ENCODE measurements at places on chromosomes 6 and 20.

DNA sequence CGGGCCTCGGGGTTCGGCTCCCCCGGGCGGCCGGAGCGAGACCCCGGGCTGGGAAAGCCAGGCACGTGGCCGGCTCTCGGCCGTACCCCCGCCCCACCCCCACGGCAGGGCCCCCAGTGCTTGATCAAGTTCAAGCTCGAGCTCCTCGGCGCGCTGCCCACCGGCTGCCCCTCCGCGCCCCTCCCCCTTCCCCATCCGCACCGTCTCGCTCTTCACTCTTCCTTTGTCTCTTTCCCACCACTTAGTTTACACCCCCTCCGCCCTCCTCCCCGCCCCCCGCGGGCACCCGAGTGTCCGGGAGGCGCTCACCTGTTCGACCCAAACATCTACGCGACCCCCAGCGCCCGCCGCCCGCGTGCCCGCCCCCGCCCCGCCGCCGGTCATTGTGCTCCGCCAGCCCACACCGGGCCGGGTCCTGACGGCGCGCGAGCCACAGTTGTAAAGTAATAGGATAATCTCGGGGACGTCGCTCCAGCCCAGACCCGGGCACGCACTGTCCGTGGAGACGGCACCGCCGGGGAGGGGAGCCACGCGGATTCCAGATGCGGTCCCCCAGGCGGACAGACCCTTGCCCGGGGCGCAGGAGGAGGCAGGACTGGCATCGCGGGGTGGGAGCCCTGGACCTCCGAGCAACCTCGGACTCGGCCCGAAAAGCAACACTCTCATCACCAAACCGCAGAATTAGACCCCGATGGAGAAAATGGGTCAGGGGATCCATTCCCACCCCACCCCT is 100.7 kb downstream of the NOL4L start:
- peaks cover 10% of the 10 kb centered on the region for H3K36me3 ChIP-seq
- H3K4me1 ChIP-seq = peaks cover 12% of the 10 kb centered on the region
- no peak for DNase-seq

DNA sequence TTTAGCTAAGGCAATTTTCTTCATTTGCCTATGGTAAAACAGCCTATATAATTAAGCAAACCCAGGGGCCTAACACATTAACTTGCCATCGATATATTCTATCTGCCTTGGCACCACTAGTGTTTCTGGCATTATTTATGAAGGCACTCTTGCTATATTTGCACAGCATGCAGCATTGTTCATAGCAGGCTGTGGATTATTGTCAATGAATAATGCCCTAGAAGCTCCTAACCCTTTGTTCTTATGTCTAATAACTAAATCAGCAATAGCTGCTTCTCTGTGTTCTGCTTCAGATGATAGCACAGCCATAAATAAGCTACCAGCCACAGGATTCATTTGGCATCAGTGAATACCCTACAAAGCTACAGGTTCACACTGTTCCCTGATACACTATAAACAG is 254.8 kb upstream of the STXBP5 start:
- peaks cover 12% of the 10 kb centered on the region for H3K4me1 ChIP-seq
- H3K27me3 ChIP-seq = no peaks in the 10 kb centered on the region
- H3K4me3 ChIP-seq = no peak overlapping the region
- no peak overlapping the region for H3K27ac ChIP-seq
- DNase-seq = no peak
- no peaks in the 10 kb centered on the region for H3K36me3 ChIP-seq

- H3K27ac ChIP-seq = peak overlapping the region; percentile 62
- peak overlapping the region; percentile 39 for H3K4me3 ChIP-seq
- peak; percentile 88 for DNase-seq
Observed at GRCh38 chr6:157461000-157461915, 80.3 kb downstream of the ZDHHC14 start.

- H3K27ac ChIP-seq = no peak overlapping the region
- no peaks in the 10 kb centered on the region for H3K4me1 ChIP-seq
- no peak for DNase-seq
- H3K27me3 ChIP-seq = no peaks in the 10 kb centered on the region
Observed at GRCh38 chr6:141133346-141133745, 999.4 kb upstream of the GJE1 start.

GRCh38 chr20:7361321-7361720 is 578.9 kb downstream of the HAO1 start:
- no peaks in the 10 kb centered on the region for H3K36me3 ChIP-seq
- no peak for DNase-seq
- H3K27ac ChIP-seq = no peak overlapping the region

DNA sequence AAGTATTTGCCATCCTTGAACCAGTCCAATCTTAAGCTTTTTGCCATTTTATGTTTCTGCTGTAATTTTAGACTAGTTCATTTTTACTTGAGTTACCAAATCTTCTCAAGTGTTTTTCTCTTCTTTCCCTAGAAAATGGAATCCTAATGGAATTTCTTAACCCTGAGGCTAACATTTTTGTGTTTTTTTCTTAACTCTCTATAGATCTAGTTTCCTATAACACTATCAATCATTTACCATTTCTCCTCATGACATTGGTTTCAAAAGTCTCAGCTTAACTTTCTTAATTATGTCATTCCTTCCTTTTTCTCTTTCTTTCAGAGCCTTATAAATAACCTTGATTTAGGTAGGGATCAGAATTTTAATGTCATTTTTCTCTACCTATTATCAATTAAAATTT is 54.8 kb downstream of the SENP6 start:
- no peaks in the 10 kb centered on the region for H3K27me3 ChIP-seq
- H3K27ac ChIP-seq = no peak overlapping the region
- no peaks in the 10 kb centered on the region for H3K4me1 ChIP-seq
- no peak overlapping the region for H3K4me3 ChIP-seq
- peaks cover 48% of the 10 kb centered on the region for H3K36me3 ChIP-seq

- no peaks in the 10 kb centered on the region for H3K27me3 ChIP-seq
- no peaks in the 10 kb centered on the region for H3K36me3 ChIP-seq
- DNase-seq = no peak
- no peak overlapping the region for H3K4me3 ChIP-seq
- H3K27ac ChIP-seq = no peak overlapping the region
Observed at GRCh38 chr20:23299673-23300050, 50.9 kb upstream of the NXT1 start.

DNA sequence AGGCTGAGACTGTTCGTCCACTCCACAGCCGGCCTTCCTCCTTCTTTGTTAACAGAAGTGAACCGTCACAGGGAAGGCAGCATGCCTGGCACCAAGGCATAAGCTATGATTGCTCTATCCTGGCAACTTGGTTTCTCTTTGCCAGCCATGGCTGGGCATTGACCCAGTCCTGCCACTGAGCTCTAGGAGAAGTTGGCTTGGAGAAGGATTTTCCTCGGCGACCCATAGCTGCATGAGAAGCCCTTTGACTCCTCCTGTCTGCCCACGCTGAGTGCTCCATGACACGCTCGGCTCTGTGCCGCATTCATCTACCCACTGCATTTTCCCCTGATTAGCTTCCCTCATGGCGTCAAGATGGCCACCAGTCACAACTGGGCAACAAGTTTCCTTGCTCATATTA is 111.8 kb upstream of the EXOC2 start:
- H3K27ac ChIP-seq = no peak overlapping the region
- DNase-seq = no peak
- H3K4me3 ChIP-seq = no peak overlapping the region

GRCh38 chr6:90100059-90100665 is 196.5 kb downstream of the BACH2 start:
- peaks cover 62% of the 10 kb centered on the region for H3K4me1 ChIP-seq
- DNase-seq = no peak
- H3K4me3 ChIP-seq = no peak overlapping the region
- no peak overlapping the region for H3K27ac ChIP-seq
- H3K36me3 ChIP-seq = peaks cover 32% of the 10 kb centered on the region

DNA sequence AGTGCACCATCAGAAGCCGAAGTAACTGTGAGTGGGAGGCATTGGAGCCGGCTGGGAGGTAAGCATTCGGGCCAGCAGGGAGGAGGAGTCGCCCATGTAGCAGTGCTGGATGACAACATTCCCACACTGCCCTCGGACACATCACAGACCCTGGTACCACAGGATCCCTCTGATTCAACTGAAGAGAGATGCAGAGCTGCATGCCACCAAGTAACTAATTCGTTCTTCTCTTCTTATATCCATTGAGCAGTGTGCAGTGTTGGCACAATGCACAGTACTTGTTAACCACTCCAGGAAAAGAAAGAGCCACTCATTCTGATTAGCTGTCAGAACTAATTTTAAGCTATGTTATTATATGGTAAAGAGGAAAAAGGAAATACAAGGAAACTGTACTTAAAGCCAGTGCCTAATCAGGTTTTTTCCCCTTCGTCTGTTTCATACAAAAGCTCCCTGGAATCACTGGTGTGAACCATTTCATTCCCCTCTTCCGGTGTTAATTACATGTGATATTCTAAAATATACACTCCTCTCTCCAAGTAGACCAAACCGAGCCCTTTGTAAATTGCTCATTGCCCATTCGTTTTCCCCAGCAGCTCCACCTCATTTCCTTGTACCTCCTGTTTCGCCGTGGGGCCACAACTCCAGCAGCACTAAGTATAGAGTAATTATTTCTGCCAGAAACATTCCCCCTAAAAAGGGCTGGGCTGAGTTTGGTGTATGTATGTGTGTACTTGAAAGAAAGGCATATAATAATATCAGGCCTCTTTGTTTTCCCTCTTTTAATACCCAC is 32.4 kb upstream of the ADTRP start:
- H3K4me3 ChIP-seq = no peak overlapping the region
- peaks cover 4% of the 10 kb centered on the region for H3K27me3 ChIP-seq
- H3K4me1 ChIP-seq = peaks cover 2% of the 10 kb centered on the region
- H3K27ac ChIP-seq = no peak overlapping the region

- no peak overlapping the region for H3K4me3 ChIP-seq
- H3K27me3 ChIP-seq = peaks cover 14% of the 10 kb centered on the region
- no peak overlapping the region for H3K27ac ChIP-seq
- no peak for DNase-seq
Observed at GRCh38 chr6:44464527-44465310, 77.2 kb downstream of the CDC5L start.

- H3K27ac ChIP-seq = no peak overlapping the region
- DNase-seq = no peak
- no peaks in the 10 kb centered on the region for H3K4me1 ChIP-seq
- H3K36me3 ChIP-seq = no peaks in the 10 kb centered on the region
- H3K4me3 ChIP-seq = no peak overlapping the region
Observed at GRCh38 chr6:168050225-168050880, 28.7 kb downstream of the FRMD1 start.

GRCh38 chr6:140043762-140044378 is 669.4 kb upstream of the CITED2 start:
- no peak for DNase-seq
- peaks cover 2% of the 10 kb centered on the region for H3K27me3 ChIP-seq
- H3K27ac ChIP-seq = no peak overlapping the region
- H3K4me1 ChIP-seq = peaks cover 1% of the 10 kb centered on the region

GRCh38 chr20:48697845-48698491 is 129.8 kb downstream of the PREX1 start:
- no peak overlapping the region for H3K4me3 ChIP-seq
- DNase-seq = no peak
- H3K27me3 ChIP-seq = no peaks in the 10 kb centered on the region
- peaks cover 7% of the 10 kb centered on the region for H3K4me1 ChIP-seq
- H3K36me3 ChIP-seq = peaks cover 30% of the 10 kb centered on the region

DNA sequence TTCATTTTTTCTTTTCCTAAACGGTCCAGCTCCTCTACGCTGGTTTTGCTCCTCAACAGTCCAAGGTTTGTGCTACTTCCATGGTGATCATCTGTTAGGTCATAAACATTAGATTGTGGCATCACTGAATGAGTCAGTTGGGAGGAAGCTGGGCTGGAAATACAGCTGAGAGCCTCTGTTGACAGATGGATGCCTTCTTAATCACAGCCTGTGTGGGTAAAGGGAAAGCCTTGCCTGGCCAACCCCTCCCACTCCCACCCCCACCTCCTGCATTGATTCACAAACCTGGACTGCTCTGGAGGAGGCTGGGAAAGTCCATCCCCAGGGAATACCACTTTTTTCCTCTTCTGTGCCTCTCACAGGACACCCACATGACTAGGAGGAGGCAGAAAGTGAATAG is 180.6 kb upstream of the CCN2 start:
- H3K4me3 ChIP-seq = no peak overlapping the region
- H3K27me3 ChIP-seq = peaks cover 12% of the 10 kb centered on the region
- peaks cover 7% of the 10 kb centered on the region for H3K4me1 ChIP-seq
- H3K36me3 ChIP-seq = no peaks in the 10 kb centered on the region
- no peak overlapping the region for H3K27ac ChIP-seq

- H3K4me3 ChIP-seq = no peak overlapping the region
- H3K4me1 ChIP-seq = peaks cover 77% of the 10 kb centered on the region
- no peaks in the 10 kb centered on the region for H3K27me3 ChIP-seq
- H3K27ac ChIP-seq = no peak overlapping the region
- H3K36me3 ChIP-seq = peaks cover 16% of the 10 kb centered on the region
- DNase-seq = no peak
Observed at GRCh38 chr6:111862314-111862713, 10.9 kb downstream of the FYN start.

GRCh38 chr6:73451223-73452106 is 632 bp downstream of the CGAS start:
- peak overlapping the region; percentile 91 for H3K4me3 ChIP-seq
- peaks cover 23% of the 10 kb centered on the region for H3K4me1 ChIP-seq
- no peaks in the 10 kb centered on the region for H3K27me3 ChIP-seq
- peak overlapping the region; percentile 86 for H3K27ac ChIP-seq

GRCh38 chr6:123503619-123504018 is 133.1 kb downstream of the TRDN start:
- no peak for DNase-seq
- no peak overlapping the region for H3K27ac ChIP-seq
- H3K36me3 ChIP-seq = no peaks in the 10 kb centered on the region
- no peaks in the 10 kb centered on the region for H3K27me3 ChIP-seq

GRCh38 chr20:33423141-33423834 is 20.3 kb downstream of the SNTA1 start:
- no peak overlapping the region for H3K4me3 ChIP-seq
- H3K27ac ChIP-seq = no peak overlapping the region
- no peaks in the 10 kb centered on the region for H3K36me3 ChIP-seq
- DNase-seq = no peak
- H3K4me1 ChIP-seq = no peaks in the 10 kb centered on the region

GRCh38 chr6:72552938-72553337 is 68.9 kb upstream of the KCNQ5 start:
- H3K4me1 ChIP-seq = peaks cover 5% of the 10 kb centered on the region
- H3K27me3 ChIP-seq = peaks cover 2% of the 10 kb centered on the region
- no peak overlapping the region for H3K4me3 ChIP-seq
- no peaks in the 10 kb centered on the region for H3K36me3 ChIP-seq
- DNase-seq = no peak

- H3K36me3 ChIP-seq = no peaks in the 10 kb centered on the region
- no peaks in the 10 kb centered on the region for H3K4me1 ChIP-seq
- H3K4me3 ChIP-seq = no peak overlapping the region
- H3K27ac ChIP-seq = no peak overlapping the region
Observed at GRCh38 chr6:23879816-23880215, 246.2 kb upstream of the NRSN1 start.

DNA sequence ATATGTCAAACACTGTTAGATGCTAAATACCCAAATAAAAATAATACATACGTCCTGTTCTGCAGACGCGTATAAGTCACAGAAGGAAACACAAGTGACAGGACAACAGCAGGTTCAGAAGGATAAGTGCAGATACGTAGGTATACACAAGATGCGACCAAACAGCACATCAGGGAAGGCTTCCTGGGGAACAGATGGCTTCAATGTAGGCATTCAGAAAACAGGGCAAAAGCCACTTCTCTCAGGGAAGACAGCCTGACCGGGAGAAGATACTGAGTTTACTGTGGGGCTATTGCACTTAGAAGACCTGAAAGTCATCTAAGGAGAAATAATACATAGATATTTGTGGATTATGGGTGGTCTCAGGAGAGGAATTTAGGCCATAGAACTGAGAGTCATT is 1.9 kb downstream of the HLA-DPA1 start:
- peaks cover 22% of the 10 kb centered on the region for H3K36me3 ChIP-seq
- no peaks in the 10 kb centered on the region for H3K27me3 ChIP-seq
- peak overlapping the region; percentile 94 for H3K4me3 ChIP-seq
- H3K27ac ChIP-seq = no peak overlapping the region
- no peak for DNase-seq
